ENCODE measurements at places on chromosomes 5 and 9. TPM values are rescaled to one million over a fixed set of nuclear protein-coding genes. Genes with fewer than 3 reads are reported as not detected.

GRCh38 chr5:10856683-10857337 is 95.8 kb upstream of the DAP start:
- H3K36me3 ChIP-seq, result no peaks in the 10 kb centered on the region
- peaks cover 40% of the 10 kb centered on the region for H3K4me1 ChIP-seq
- H3K27me3 ChIP-seq, result no peaks in the 10 kb centered on the region
- H3K4me3 ChIP-seq, result peak overlapping the region; percentile 48
- peak; percentile 69 for DNase-seq
- peak overlapping the region; percentile 66 for H3K27ac ChIP-seq

- H3K4me1 ChIP-seq, result no peaks in the 10 kb centered on the region
- no peak for DNase-seq
- no peaks in the 10 kb centered on the region for H3K27me3 ChIP-seq
- H3K36me3 ChIP-seq, result no peaks in the 10 kb centered on the region
- no peak overlapping the region for H3K4me3 ChIP-seq
- H3K27ac ChIP-seq, result no peak overlapping the region
Observed at GRCh38 chr5:116507941-116508655, 66.5 kb downstream of the SEMA6A start.

- no peaks in the 10 kb centered on the region for H3K36me3 ChIP-seq
- no peak overlapping the region for H3K27ac ChIP-seq
- H3K4me3 ChIP-seq, result peak overlapping the region; percentile 40
- peak; percentile 52 for DNase-seq
- H3K4me1 ChIP-seq, result peaks cover 25% of the 10 kb centered on the region
Observed at GRCh38 chr5:123157791-123158581, 68.9 kb downstream of the PRDM6 start.

The CATSPER3 gene
- not detected for total RNA-seq

The SLC34A3 gene
- not detected for total RNA-seq

The MYOZ3 gene
- 0.27 TPM for total RNA-seq

The SOWAHA gene
- total RNA-seq, result not detected

The OR2Y1 gene
- not detected for total RNA-seq

All from HFFc6 (cell line).